ENCODE measurements at places on chromosomes 1 and 21. TPM values are rescaled to one million over a fixed set of nuclear protein-coding genes. Genes with fewer than 3 reads are reported as not detected.

Gene B3GALT2
- total RNA-seq, result 105 TPM

Gene RBP7
- not detected for total RNA-seq

Gene FMN2
- 66.4 TPM for total RNA-seq

Gene LRRN2
- 16.3 TPM for total RNA-seq

Gene SYT14
- 75.1 TPM for total RNA-seq

Gene BARHL2
- not detected for total RNA-seq

Gene FAM72B
- 1.6 TPM for total RNA-seq

Gene S100A7A
- total RNA-seq, result not detected

Gene LRRC53
- total RNA-seq, result not detected

Gene ETV3L
- not detected for total RNA-seq

Gene KCNA3
- total RNA-seq, result 36.0 TPM

Gene TCHH
- total RNA-seq, result under 0.01 TPM

Gene TNFRSF4
- total RNA-seq, result not detected

Gene RRP15
- 16.6 TPM for total RNA-seq

Gene SMPDL3B
- not detected for total RNA-seq

Gene ANKRD34A
- total RNA-seq, result 2.5 TPM

Gene CD1B
- total RNA-seq, result not detected

Gene AGMAT
- 0.31 TPM for total RNA-seq

Gene SLC6A17
- 27.2 TPM for total RNA-seq

Gene ITSN1
- total RNA-seq, result 159 TPM

Gene LGALS8
- total RNA-seq, result 146 TPM

Gene DENND2D
- total RNA-seq, result 0.94 TPM

Gene SFN
- 0.63 TPM for total RNA-seq

Gene ANGPTL1
- total RNA-seq, result 2.5 TPM

Gene LCE1F
- not detected for total RNA-seq

Gene TTC22
- total RNA-seq, result not detected

Gene GNAT2
- not detected for total RNA-seq

Gene AGBL4
- 9.7 TPM for total RNA-seq
